Cerebellum (tissue), 4 donors: ENCODE measurements at places on chromosomes 3 and 15. TPM values are rescaled to one million over a fixed set of nuclear protein-coding genes. Genes with fewer than 3 reads are reported as not detected.

DNA sequence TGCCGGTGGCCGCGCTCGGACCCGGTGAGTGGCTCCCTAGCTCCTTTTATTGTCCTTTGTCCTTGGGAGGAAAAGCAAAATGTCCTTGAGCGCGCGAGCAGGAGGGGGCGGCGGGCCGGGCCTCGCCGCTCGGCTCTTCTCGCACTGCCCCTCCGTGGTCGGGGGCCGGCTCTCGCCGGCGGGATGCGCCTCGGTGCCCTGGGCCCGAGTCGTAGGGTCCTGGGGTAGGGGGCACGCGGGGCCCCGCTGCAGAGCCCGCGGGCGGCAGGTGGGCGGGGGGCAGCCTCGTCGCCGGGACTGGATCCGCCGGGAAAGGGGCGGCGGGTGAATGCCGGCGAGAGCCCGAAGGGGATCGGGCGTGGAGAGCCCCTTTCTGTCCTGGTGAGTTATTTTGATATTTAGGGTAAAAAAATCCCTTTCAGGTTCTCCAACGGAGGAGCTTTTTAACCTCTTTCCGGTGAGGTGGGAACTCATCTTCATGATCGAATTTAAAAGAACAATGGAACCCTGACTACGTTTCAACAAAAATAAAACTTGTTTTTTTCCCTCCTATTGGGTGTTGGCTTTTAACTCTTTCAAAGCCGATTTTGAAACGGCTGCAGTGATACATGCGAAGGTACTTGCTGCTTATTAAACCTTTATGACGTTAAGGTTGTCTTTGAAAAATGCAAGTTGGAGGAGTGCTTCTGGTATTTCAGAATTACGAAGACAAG lies 16.8 kb upstream of the CHD2 start:
- DNase-seq, result no peak

ABI3BP gene
- total RNA-seq, result 2.7 TPM

DNA sequence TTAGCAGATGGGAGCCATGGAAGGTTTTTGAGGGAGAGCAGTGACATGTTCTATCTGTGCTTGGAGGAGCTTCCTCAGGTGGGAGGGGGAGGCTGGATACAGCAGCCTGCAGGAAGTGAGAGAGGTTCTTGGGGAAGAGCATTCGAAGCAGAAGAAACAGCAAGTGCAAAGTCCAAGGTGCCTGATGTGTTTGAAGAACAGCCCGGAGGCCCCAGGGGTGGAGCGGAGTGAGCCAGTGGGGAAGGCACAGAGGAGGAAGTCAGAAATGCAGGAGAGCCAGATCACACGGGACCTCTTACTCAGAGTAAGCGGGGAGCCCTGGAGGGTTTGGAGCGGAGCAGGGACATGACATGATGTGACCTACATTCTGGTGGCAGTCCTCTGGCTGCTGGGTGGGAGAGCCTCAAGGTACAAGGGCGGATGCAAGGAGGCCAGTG lies 10.8 kb downstream of the ITGA11 start:
- DNase-seq, result no peak

- no peak for DNase-seq
Measured at GRCh38 chr3:158279609-158280008, 169.7 kb downstream of the RSRC1 start.

DNA sequence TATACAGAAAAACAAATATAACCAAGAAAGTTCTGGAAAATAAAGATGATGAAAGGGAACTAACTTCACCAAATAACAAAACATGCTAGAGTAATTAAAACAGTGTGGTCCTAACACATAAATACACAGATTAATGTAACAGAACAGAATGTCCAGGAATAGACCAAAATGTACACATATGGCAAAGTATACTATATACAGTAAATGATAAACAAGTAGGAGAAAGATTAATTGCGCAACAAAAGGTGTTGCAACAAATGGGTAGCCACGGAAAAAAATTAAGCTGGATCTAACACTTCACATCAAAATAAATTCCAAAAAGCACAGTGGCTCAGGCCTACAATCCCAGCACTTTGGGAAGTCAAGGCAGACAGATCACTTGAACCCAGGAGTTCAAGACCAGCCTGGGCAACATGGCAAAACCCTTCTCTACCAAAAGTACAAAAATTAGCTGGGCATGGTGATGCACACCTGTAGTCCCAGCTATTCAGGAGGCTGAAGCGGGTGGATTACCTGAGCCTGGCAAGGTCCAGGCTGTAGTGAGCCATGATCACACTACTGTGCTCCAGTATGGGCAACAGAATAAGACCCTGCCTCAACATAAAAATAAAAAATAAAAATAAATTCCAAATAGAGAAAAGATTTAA lies 19.8 kb downstream of the SCAP start:
- DNase-seq, result no peak

GRCh38 chr3:152192936-152193672 lies 75.6 kb upstream of the MBNL1 start:
- no peak for DNase-seq

ADAMTS17 gene
- 4.4 TPM for total RNA-seq

GRCh38 chr3:81291586-81291985 lies 469.9 kb downstream of the GBE1 start:
- no peak for DNase-seq

ZWILCH gene
- 31.1 TPM for total RNA-seq

DNA sequence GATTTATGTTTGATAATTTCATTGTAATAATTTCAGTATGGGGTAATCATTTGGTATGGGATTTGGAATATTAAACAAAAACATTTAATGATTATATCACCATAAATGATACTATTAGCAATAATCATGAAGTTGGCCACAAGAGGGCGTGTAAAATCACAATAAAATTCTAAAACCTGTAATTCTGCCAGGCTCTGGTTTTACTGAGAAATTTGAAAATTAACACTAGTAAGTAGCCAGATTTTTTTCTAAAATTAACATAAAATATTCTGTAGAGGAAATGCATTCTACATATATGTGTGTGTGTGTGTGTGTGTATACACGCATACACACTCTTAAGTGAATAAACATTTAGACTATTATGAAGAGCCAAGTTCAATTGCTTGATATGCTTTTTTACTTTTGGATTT lies 40.5 kb downstream of the FEZF2 start:
- peak; percentile 17 for DNase-seq

DNA sequence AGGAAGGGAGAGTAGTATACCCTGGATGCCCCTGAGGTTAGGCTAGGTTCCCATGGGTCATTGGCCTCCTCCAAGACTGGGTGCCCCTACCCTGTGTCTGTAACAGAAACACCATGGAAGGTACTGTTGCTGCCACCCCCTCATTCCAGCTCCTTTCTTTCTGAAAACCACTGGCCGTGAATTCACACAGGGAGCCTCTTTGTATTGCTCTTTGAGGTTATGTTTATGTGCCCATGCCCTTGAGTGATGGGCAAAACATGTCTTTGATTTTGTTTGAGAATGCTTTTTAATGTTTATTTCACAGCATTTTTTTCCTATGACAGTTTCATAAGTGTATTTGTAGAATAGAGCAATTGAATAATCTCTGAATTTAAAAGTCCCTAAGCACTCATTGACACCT lies 79.7 kb downstream of the RARB start:
- no peak for DNase-seq

GRCh38 chr3:120634539-120634938 lies 38.4 kb downstream of the NDUFB4 start:
- DNase-seq, result no peak

GRCh38 chr3:175238801-175239200 lies 379.7 kb downstream of the NAALADL2 start:
- no peak for DNase-seq

DNA sequence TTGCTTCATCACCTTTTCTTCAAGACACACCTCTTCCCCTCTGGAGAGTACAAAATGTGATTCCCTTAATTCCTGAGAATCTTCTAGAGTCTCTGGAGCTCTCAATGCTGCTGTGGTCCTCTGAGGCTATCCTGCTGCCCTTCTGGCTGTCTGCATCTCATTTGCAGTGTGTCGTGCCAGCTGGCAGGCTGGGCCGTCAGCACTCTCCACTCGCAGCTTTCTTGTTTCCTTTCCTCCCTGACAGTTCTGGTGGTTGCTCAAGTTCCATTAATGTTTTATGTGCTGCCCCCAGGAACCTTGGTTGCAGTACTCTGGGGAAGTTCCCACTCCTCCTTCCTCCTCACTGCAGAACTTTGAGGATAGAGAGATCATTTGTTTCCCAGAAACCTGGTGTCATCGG lies 210.8 kb upstream of the ROPN1 start:
- peak; percentile 14 for DNase-seq

DNA sequence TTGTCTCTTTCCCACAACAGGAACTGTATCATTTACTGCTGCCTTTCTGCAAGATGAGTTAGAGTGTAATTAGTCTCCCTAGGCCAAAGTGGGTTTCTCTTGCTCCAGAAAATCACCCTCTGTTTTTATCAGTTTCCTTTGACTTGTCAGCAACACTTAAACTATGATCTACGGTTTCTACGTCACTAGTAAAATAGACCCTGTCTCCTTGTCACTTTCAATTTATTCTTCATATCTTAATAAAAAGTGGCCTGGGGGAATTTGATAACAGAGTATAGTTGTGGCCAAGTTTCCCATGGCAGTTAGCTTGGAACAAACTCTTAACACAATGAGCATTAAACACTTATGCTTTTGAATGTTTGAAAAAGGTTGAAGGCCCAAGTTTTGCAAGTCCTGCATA lies 79.6 kb downstream of the CGNL1 start:
- DNase-seq, result no peak

CKMT1B gene
- 10.3 TPM for total RNA-seq

GRCh38 chr15:76337696-76338485 lies 1.3 kb downstream of the ISL2 start:
- no peak for DNase-seq

DOCK3 gene
- total RNA-seq, result 30.4 TPM

- no peak for DNase-seq
Measured at GRCh38 chr15:77292969-77293558, 126.8 kb downstream of the PEAK1 start.

DNA sequence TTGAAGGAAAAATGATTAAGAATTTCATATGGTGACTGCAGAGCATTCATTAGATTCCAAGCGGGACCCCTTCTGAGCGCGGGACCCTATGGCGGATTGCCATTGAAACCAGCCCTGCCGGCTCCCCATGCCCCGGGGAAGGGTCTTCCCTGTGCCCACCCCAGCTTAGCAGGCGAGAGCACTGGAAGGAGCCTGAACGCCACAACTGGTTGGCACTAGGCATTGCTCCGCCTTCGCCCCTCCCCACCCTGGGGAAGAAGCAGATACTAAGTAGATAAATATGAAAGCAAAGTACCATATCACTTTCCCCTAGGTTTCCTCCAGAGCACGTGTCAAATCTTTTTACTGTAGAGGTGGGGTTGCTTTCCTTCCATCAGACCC lies 70.7 kb downstream of the CYP19A1 start:
- no peak for DNase-seq

DNA sequence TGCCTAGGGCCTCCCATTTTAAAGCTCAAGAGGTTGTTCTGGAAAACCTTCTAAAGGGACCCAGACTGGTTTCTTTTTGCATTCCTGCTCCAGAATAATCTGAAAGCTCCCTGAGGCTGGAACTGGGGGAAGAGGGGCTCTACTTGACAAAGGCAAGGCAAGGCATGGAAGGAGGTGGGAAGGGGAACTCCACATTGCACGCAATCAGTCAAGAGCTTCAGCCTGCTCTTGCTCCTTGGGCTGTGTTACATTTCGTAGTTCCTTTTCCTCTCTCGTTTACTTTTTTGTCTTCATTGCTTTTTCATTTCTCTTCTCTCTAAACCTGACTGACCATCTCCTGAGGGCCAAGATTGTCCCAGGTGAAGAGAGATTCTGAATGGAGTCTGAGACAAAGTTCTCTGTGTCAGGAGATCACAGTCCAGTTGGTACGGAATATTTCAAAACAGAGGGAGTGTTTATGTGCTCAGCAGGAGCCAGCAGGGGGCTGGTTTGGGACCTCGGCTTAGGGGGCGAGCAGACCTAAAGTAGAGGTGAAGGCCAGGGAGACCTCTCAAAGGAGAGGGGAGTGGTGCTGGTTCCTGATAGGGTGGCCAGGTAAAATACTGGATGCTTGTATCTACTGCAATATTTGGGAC lies 6.0 kb upstream of the KCTD6 start:
- no peak for DNase-seq

CATSPER2 gene
- total RNA-seq, result 12.8 TPM

CSPG4 gene
- total RNA-seq, result 9.6 TPM

GRCh38 chr3:31996195-31996594 lies 14.6 kb downstream of the ZNF860 start:
- DNase-seq, result no peak

DNA sequence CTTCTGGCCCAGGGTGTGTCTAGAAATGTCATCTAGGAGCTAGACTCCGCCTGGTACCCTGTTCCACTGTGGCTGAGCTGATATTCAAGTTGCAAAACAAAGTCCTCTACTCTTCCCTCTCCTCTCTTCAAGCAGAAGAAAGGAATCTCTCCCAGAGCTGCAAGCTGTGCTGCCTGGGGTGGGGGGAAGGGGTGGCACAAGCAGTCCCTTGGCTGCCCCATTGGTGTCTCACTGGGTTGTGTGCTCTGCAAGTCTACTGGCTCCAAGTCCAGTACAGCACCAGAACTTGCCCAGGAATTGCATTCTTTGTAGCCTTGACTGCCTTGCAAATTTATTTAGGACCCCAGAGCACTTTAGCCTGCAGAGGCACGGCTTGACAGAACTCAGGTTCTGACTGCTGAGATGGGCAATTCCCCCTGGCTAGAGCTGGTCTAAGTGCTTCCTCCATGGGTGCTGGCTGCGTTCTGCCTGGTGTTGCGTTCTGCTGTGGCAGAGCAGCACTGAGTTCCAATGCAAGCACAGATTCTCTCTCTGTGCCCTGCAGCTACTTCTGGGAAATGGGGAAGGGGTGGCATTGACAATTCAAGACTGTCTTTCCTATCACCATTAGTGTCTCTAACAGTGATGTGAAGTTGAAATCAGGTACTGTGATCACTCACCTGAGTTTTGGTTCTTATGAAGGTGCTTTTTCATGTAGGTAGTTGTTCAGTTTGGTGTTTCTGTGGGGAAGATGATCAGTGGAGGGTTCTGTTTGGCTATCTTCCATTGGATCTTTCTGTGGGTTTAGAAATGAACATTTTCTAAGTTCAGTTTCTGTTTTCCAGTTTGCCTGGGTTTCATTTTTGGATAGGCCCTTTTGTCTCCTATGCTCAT lies 39.5 kb downstream of the OXSR1 start:
- no peak for DNase-seq

PLA2G4F gene
- total RNA-seq, result not detected

MAP1A gene
- total RNA-seq, result 31.5 TPM

- DNase-seq, result no peak
Measured at GRCh38 chr3:124320976-124321375, 329.1 kb upstream of the ROPN1 start.

GRCh38 chr3:169940470-169941181 lies 26.0 kb upstream of the SEC62 start:
- no peak for DNase-seq

- DNase-seq, result no peak
Measured at GRCh38 chr3:42855547-42856380, 19.9 kb downstream of the CYP8B1 start.
